ENCODE measurements at places on chromosomes 16 and 17. TPM values are rescaled to one million over a fixed set of nuclear protein-coding genes. Genes with fewer than 3 reads are reported as not detected.
A peak's percentile ranks its signal among the peaks of the same experiment; 100 is the strongest.

- peaks cover 9% of the 10 kb centered on the region for H3K27me3 ChIP-seq
- H3K27ac ChIP-seq: no peak overlapping the region
- no peak overlapping the region for H3K4me3 ChIP-seq
- no peaks in the 10 kb centered on the region for H3K36me3 ChIP-seq
- no peaks in the 10 kb centered on the region for H3K4me1 ChIP-seq
Measured at GRCh38 chr17:56319531-56319930, 166.3 kb downstream of the ANKFN1 start.

DNA sequence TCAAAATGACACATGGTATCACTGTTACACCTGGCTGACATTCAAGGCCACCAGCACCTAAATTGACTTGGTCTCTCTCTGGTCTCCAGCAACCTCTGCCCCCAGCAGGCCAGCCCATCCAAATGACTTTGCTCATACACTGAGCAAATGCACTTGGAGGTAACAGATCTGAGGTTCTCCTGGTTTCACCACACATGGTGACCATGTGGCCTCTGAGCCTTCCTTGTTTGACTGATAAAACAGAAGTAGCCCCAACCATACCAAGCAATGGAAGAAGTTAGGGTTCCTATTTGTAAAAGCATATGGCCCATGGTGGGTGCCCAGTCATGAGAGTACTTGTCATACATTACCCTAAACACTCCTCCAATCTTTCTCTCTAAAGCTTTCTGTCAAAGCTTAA lies 181.7 kb downstream of the MRTFB start:
- H3K36me3 ChIP-seq: peaks cover 89% of the 10 kb centered on the region
- no peaks in the 10 kb centered on the region for H3K4me1 ChIP-seq
- H3K27me3 ChIP-seq: no peaks in the 10 kb centered on the region
- peak; percentile 78 for DNase-seq

DNA sequence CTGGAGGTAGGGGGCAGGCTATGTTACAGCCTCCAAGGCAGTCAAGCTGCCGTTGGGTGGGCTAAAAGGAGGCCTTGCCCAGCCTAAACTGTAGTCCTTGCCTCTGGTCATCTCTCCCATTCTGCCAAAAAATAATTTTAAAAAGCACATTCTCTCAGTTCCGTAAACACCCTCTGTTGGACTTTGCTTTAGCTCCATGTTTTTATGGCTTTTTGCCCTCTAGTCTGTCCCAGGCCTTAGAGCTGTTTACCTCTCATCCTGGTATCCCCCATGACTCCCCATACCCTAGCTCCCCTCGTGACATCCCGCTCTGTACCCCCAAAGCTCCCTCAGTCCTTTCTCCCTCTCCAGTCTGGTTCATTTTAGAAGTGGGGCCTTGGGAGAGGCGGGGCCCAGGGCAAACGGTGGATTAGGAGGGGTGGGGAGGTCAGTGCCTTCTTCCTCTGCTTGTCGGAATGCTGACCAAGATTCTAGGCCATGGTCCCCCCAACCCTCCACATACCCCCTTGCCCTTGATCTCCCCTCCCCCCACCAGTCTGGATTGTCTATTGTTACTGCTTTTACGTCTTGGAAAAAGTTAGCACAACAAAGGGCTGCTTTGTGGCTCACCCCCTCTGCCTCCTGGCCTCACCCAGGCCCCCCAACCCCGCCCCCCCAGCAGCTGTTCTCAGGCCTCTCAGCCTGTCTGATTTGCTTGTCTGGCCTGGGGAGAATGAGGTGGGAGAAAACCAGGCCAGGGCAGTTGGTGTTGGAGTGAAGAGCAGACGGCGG lies 18.4 kb downstream of the GJD3 start:
- H3K36me3 ChIP-seq: peaks cover 28% of the 10 kb centered on the region
- H3K27ac ChIP-seq: peak overlapping the region; percentile 98
- DNase-seq: no peak
- no peaks in the 10 kb centered on the region for H3K27me3 ChIP-seq
- peaks cover 85% of the 10 kb centered on the region for H3K4me1 ChIP-seq

NXN gene
- 65.6 TPM for total RNA-seq

DNA sequence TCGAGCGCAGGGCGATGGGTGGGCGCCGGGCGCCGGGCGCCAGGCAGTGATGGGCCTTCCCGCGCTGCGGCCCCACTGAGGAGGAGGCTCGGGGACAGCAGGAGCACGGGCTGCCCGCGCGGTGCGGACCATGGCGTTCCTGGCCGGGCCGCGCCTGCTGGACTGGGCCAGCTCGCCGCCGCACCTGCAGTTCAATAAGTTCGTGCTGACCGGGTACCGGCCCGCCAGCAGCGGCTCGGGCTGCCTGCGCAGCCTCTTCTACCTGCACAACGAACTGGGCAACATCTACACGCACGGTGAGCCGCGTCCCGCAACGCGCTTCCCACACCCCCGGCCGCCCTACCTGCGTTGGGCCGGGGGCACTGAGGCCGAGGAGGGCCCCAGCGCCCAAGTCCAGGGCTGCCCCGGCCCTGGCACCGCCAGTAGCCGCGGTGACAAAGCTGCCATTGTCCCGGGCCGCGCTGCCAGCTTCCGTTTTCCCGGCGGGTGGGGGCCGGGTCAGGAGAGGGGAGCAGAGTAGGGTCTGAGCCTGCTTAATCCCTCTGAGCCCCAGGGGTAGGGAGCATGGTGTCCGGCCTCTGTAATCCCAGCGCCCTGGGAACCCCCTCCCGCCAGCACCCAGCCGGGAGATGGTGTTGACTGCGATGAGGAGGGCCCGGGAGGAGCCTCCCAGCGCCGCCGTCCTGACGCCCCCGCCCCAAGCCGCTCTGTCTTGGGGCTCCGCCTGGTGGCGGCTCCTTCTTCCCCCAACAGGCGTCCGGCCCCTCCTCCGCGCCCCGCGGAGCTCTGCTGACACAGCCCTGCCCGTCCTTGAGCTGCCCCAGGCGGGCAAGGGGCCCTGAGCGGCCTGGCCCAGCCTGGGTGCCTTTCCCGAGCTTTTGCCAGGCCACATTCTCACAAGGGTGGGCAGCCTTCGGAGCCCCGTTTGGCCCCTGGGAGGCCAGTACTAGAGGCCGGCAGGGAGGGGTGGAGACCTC lies 685 bp downstream of the PAQR4 start:
- H3K27ac ChIP-seq: peak overlapping the region; percentile 38
- H3K36me3 ChIP-seq: no peaks in the 10 kb centered on the region
- H3K4me3 ChIP-seq: peak overlapping the region; percentile 72

CACNA1G gene
- 0.50 TPM for total RNA-seq

VTN gene
- total RNA-seq: 0.57 TPM

KRT31 gene
- not detected for total RNA-seq

TP53TG3 gene
- not detected for total RNA-seq

KRT222 gene
- total RNA-seq: 2.9 TPM

- no peak for DNase-seq
- H3K27ac ChIP-seq: no peak overlapping the region
- H3K4me1 ChIP-seq: peaks cover 6% of the 10 kb centered on the region
Measured at GRCh38 chr16:85261657-85262557, 149.6 kb upstream of the CIBAR2 start.

GRCh38 chr16:56190677-56191155 lies 573 bp upstream of the GNAO1 start:
- H3K27ac ChIP-seq: peak overlapping the region; percentile 83
- peak overlapping the region; percentile 67 for H3K4me3 ChIP-seq
- DNase-seq: no peak
- no peaks in the 10 kb centered on the region for H3K36me3 ChIP-seq

GRCh38 chr16:4677390-4677789 lies 16.0 kb upstream of the NUDT16L1 start:
- no peak overlapping the region for H3K27ac ChIP-seq
- peaks cover 84% of the 10 kb centered on the region for H3K36me3 ChIP-seq
- no peak for DNase-seq
- H3K4me3 ChIP-seq: no peak overlapping the region
- H3K27me3 ChIP-seq: no peaks in the 10 kb centered on the region
- H3K4me1 ChIP-seq: peaks cover 23% of the 10 kb centered on the region

GRCh38 chr17:81512562-81513371 lies at the start of gene ACTG1:
Gene ACTG1, minus strand, starts transcription at chr17:81512799. Its CDS starts 445 bp downstream, at chr17:81512354.
- peaks cover 37% of the 10 kb centered on the region for H3K36me3 ChIP-seq
- H3K27ac ChIP-seq: peak within 1 kb of the TSS; percentile 100
- peak; percentile 98 for DNase-seq
- peak within 1 kb of the TSS; percentile 89 for H3K4me3 ChIP-seq
- peaks cover 51% of the 10 kb centered on the region for H3K4me1 ChIP-seq

GRCh38 chr17:54785643-54786268 lies 114.9 kb upstream of the TOM1L1 start:
- no peak overlapping the region for H3K27ac ChIP-seq
- no peaks in the 10 kb centered on the region for H3K27me3 ChIP-seq
- no peaks in the 10 kb centered on the region for H3K4me1 ChIP-seq
- no peak for DNase-seq
- no peak overlapping the region for H3K4me3 ChIP-seq

DNA sequence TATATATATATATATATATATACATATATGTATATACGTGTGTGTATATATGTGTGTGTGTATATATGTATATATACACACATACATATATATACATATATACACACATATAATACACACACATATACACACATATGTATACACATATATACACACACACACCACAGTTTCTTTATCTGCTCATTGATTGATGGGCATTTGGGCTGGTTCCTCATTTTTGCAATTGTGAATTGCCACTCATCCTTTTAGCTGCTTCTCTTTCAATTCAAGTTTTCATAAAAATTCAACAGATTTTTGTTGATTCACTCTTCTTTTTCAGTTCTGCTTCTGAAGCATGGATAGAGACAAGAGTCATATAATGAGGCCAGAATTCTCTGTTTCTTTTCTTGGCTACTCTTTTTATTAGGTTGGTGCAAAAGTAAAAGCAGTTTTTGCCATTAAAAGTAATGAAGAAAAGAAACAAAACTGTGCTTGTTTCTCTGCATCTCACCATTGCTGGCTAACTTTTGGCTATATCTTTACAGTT lies 44.5 kb downstream of the SLFN5 start:
- H3K36me3 ChIP-seq: no peaks in the 10 kb centered on the region
- H3K27ac ChIP-seq: no peak overlapping the region
- no peaks in the 10 kb centered on the region for H3K4me1 ChIP-seq
- no peak overlapping the region for H3K4me3 ChIP-seq
- no peaks in the 10 kb centered on the region for H3K27me3 ChIP-seq

DNA sequence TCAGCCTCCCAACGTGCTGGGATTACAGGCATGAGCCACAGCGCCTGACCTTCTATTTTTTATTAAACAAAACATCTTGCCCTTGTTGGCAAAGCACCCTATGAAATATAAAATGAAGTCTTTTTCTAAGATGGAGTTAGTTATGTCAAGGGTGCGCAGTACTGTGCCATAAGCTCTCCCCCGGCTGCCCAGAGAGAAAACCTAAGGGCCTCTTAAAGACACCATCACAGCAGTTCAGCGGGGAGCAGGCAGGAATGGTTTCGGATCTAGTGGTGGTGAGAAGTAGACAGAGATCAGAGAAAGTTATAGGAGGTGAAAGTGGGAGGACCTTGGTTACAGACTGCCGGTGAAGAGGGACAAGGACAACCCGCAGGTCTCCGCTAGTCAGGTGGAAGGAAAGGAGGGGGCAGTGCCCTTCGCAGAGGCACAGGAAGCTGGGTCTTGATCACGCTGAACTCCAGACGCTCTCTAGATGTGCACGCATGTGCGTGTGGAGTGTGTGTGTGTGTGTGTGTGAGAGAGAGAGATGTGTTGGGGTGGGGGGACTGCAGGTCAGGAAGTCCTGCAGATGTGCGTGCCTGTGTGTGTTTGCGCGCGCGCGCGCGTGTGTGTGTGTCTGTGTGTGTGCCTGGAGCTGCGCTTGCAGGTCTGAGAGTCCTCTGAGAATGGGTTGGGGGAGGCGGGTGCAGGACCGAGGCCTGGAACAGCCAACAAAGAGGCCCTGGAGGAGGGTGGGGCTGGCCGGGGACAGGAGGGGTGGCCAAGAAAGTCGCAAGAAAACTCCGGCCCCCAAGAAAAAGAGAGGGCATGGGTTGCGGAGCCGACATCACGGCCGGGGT lies 748 bp upstream of the CMTM3 start:
- H3K27me3 ChIP-seq: no peaks in the 10 kb centered on the region
- H3K36me3 ChIP-seq: no peaks in the 10 kb centered on the region
- H3K4me3 ChIP-seq: peak overlapping the region; percentile 74
- no peak for DNase-seq
- peak overlapping the region; percentile 89 for H3K27ac ChIP-seq

DNA sequence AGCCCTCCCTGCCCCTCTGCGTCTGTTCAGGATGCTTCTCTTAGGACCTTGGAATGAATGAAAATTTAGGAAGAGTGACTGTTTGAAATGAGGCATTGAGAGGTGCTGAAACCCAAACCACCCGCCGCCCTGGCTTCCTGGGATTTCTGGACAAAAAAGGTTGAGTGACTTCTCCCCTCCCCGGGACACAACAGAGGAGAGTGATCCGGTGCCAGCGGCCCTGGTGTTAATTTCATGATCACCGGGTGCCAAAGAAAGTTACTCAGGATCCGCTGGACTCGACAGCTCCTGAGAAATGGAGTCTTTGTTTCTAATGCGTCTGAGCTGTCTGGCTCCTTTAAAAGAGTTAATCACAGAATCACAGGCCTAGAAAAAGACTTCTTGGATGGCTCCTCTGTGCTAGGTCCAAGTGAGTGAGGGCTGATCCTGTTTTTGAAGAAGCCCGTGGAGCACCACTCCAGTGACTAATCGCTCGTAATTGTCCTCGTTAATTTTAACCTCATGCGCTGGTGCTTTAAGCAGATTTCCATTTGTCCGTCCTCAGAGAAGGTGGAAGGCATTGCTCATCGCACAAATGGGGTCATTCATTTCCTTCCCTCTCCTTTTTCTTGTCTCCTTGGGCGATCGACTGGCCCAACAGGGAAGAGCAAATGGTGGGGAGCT lies 144.4 kb upstream of the ZFHX3 start:
- H3K36me3 ChIP-seq: no peaks in the 10 kb centered on the region
- H3K4me3 ChIP-seq: no peak overlapping the region
- no peak overlapping the region for H3K27ac ChIP-seq
- no peaks in the 10 kb centered on the region for H3K27me3 ChIP-seq

- H3K4me1 ChIP-seq: no peaks in the 10 kb centered on the region
- no peaks in the 10 kb centered on the region for H3K36me3 ChIP-seq
- H3K27ac ChIP-seq: no peak overlapping the region
- no peak for DNase-seq
Measured at GRCh38 chr16:88348377-88349152, 34.2 kb upstream of the ZNF469 start.

CTDNEP1 gene
- 66.5 TPM for total RNA-seq

- no peaks in the 10 kb centered on the region for H3K27me3 ChIP-seq
- no peak overlapping the region for H3K4me3 ChIP-seq
- DNase-seq: no peak
- H3K27ac ChIP-seq: no peak overlapping the region
Measured at GRCh38 chr17:3389791-3390190, 3.7 kb upstream of the OR3A2 start.

PIRT gene
- total RNA-seq: 3.5 TPM
